ENCODE measurements at places on chromosomes 5 and 9. TPM values are rescaled to one million over a fixed set of nuclear protein-coding genes. Genes with fewer than 3 reads are reported as not detected.

GRCh38 chr5:139178589-139178917 is 19.6 kb downstream of the SIL1 start:
- no peak for DNase-seq

Gene CKMT2
- total RNA-seq = 3.1 TPM

Gene HSPB3
- not detected for total RNA-seq

Gene ARHGEF37
- 1.1 TPM for total RNA-seq

Gene HAVCR2
- 0.25 TPM for total RNA-seq

- no peak for DNase-seq
Observed at GRCh38 chr5:135272311-135272805, 126.7 kb downstream of the MACROH2A1 start.

DNA sequence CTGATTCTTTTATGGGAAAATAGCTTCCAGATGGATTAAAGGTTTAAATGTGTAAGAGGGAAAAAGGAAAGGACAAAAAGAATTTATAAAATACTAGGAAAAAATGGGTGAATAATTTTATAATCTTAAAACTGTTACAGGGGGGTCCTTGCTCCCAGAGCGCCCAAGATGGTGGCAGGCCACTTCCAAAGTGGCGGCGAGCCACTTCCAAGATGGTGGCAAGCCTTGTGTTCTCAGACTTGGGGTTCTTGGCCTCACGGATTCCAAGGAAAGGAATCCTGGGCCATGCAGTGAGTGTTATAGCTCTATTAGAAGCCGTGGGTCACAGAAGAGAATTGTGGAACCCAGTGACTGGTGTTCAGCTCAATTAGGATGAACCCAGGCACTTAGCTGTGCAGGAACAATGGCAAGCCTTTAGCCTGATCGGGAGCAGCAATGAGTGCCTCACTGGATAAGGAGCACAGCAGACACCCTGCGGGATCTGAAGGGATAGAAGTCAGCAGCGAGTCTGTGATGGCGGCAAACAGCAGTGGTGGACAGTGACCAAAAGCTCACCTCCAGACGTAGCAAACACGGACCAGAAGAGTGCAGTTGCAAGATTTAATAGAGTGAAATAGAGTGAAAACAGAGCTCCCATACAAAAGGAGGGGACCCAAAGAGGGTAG is 83.2 kb upstream of the SNCAIP start:
- DNase-seq = no peak
